Fibroblast of skin of back (primary cell): ENCODE measurements at places on chromosomes 11 and 22.
A peak's percentile ranks its signal among the peaks of the same experiment; 100 is the strongest.

DNA sequence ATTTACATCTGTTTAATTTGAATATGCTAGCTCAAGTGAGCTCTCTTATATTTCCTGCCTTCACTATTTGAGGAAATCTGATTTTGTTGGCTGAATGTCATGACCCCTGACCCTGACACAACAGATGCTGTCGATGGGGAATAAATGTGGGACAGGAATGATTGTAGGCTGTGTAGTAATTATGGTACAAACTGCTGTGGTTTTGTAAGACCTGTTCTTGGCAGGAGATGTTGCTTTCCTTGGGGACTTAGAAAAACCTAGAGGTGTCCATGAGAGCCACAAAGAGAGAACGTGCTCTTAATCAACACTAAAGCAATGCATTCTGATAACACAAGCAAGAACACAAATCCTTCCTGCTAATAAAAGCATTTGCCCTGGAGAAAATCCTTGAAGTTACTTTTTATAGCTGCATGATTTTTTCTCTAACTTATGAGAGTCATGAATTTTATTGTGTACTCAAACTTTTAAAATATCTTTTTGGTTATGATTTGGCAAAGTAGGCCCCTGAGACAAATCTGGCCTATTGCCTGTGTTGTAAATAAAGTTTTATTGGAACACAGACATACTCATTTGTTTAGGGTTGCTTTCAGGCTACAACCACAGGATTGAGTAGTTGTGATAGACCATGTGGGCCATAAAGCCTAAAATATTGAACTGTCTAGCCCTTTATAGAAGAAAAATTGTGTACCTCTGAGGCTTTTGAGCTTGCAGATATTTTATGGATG lies 90.2 kb downstream of the DDX10 start:
- DNase-seq = no peak

- DNase-seq = peak; percentile 58
Observed at GRCh38 chr22:28600546-28601143, 79.0 kb downstream of the TTC28 start.

DNA sequence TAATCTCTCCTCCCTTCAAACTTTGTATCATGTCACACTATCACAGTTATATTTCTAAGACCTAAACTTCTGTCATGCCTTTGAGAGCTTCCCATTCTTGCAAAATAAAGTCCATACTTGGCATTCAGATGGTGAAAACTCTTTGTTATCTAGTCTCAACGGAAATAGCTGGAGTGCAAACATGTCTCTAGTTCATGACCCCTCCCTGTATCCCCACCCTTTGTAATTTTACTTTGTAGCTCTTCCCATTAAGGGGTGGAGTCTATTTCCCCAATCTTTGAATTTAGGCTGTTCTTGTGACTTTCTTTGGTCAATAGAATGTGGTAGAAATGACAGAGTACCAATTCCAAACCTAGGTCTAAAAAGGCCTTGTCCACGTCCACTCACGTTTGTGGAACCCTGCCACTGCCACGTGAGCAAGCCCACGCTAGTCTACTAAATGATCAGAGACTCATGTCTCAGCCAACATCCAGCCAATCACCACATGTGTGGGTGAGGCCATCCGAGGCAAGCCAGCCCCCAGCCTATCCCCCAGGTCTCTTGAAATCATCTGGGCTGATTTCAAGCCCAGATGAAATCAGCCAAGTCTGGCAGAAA lies 23.4 kb downstream of the SLN start:
- no peak for DNase-seq

DNA sequence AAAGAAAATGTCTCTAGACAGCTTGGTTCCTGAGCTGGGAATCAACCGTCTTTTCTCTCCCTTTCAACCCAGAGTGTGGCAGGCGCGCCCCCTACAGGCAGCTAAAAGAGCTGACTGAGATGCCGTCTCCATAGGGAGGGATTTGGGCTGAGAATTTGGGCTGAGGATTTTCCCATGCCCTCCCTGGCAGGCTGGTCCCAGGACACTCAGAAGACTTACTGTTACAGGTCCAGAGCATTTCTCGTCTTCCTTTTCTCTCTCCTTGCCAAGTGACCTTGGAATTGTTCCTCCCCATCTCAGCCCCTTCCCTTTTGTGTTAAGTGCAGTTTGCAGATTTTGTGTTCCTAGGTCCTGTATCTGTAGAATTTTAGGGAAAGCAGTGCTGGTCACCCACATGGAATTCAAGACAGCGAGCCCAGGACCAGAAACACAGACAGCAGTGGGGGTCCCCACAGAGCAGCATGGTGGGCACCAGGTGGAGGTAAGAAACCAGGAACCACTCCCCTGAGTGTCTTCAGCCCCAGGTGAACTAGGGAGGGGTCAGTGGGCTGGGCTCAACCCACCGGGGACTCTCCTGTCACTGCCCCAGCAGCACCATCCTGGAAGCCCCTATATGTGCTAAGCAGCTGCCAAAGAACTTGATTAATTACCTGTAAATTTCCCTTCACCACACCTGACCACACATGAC lies 9.9 kb upstream of the IGLL5 start:
- DNase-seq = peak; percentile 46

GRCh38 chr11:61815790-61816735 lies 740 bp downstream of the FADS1 start:
- peak; percentile 73 for DNase-seq

DNA sequence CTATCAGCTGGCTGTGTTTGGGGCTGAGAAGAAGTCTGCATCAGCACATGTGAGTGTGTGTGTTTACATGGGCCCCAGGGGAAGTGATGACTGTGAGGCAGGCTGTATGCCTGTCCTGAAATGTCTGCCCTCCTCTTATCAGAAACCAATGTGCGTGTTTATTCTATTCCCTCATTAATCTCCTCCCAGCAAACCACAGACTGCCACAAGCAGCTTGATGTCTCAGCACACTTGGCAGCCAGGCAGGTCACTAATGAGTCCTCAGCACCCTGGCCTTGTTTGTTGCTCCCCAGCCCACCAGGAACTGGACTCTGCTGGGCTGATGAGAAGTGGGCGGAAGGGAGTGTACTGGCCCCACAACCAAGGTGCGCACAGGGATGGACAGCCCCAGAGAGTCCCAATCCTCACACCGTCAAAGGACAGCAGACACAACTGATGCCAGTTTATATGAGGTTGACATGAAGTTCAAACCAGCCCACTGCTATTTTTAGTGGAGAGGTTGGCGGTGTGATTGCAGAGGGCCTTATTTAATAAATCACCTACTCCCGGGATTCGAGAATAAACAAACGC lies 225.8 kb downstream of the ETS1 start:
- peak; percentile 42 for DNase-seq

- DNase-seq = no peak
Observed at GRCh38 chr22:24437091-24437490, 9.7 kb downstream of the ADORA2A start.

GRCh38 chr11:68242616-68243015 lies 29.2 kb downstream of the C11orf24 start:
- DNase-seq = no peak

- DNase-seq = no peak
Observed at GRCh38 chr11:17531071-17531600, 13.1 kb downstream of the USH1C start.

GRCh38 chr22:38601221-38601764 lies 31.3 kb upstream of the DMC1 start:
- DNase-seq = no peak

GRCh38 chr22:17119481-17120202 lies 1.5 kb downstream of the TMEM121B start:
- DNase-seq = no peak

- no peak for DNase-seq
Observed at GRCh38 chr11:88167853-88168252, 7.4 kb downstream of the RAB38 start.

DNA sequence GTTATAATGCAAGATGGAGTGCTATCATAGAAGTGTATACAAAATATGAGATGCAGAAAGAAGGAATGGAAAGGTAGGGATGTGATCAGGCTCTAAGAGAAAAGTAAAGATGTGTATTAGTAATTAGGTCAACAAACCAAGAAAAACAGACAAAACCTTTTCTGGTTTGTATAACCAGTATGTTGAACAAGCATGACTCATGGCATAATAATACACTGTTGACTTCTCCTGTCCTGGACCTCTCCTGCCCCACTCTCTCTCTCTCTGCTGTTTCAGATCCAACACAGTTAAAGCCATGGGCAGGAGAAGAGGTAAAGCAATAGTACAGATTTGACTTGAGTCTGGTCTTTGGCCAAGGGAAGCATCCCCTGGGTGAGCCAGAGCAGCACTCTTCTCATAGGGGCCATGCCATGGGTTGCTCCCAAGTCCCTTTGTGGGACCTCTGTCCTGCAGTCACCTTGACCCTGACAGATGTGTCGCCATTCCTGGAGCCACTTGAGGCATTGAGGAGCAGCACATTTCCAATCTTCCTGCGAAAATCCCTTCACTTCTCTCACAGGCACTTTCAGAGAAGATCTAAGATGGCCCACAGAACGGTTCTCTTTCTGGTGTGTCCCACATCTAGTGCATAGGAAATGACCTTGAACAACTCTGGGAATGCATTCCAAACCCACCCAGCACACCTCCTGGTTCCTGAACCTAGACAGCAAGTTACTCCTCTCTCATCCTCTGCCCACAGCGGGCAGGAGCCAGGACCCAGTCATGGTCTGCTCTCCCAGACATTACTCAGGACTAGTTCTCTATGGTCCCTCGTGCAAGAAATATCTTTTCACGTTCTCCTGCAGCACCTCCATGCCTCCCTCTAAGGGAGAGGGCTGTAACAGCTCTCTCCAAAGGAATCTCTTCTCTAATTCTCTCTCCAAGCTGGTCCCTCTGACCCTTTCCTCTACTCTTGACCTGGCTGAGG lies 58.2 kb upstream of the PRSS23 start:
- DNase-seq = peak; percentile 97

DNA sequence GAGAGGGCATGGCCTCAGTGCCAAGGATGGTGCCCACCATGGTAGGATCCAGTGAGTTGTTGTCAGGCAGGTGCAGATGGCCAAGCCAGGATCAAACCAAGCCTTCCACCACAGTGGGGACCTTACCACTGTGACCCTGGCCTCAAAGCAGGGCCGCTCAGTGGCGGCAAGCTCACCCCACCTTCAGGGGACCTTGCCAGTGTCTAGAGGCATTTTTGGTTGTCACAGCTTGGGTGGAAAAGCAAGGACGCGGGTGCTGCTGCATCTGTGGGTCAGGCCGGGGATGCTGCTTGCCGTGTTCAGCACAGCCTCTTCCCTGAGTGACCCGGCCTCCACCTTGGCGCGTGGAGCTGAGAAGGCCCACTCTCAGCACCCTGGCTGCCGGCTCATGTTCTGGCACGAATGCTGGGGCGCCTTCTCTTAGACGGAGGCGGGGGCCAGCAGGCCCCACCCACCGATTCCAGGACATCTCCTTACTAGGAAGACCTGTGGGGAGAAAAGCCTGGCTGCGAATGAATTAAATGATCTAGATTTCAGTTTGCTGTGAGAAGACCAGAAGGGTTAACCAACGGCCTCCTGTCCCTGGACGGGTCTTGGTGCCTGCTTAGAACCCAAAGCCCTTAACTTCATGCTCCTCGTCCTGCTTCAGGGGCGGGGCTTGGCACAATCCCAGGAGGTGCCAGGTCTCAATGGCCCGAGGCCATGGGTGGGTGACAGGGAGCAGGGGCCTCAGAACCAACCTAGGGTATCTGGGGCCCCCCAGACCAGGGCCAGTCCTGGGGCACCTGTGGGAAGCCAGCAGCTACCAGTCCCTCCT lies 18.9 kb downstream of the TRMU start:
- DNase-seq = no peak

GRCh38 chr11:36254713-36255112 lies 34.5 kb downstream of the COMMD9 start:
- peak; percentile 49 for DNase-seq

- DNase-seq = no peak
Observed at GRCh38 chr11:57656885-57657193, 723 bp upstream of the CLP1 start.

GRCh38 chr11:12430351-12430750 lies 53.0 kb downstream of the PARVA start:
- DNase-seq = peak; percentile 48

- DNase-seq = peak; percentile 73
Observed at GRCh38 chr22:31561238-31561887, 65.0 kb downstream of the SFI1 start.

GRCh38 chr11:48036466-48036865 lies 56.1 kb downstream of the PTPRJ start:
- DNase-seq = peak; percentile 37

DNA sequence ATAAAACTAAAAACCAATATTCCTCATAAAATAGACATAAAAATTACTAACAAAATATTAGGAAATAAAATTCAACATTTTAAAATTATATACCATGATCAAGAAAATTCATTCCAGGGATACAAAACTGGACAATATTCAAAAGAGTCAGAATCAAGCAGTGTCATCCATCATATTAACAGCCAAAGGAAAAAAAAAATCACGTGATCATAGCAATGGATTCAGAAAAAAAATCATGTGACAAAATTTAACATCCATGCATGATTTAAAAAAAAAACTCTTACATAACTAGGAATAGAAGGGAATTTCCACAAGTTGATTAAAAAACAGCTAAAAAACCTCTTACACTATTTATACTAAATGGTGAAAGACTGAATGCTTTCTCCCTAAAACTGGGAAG lies 95.3 kb upstream of the USP47 start:
- DNase-seq = no peak

- DNase-seq = no peak
Observed at GRCh38 chr11:64015935-64016845, 19.5 kb upstream of the FLRT1 start.
